ENCODE measurements at places on chromosomes 6 and 20.

DNA sequence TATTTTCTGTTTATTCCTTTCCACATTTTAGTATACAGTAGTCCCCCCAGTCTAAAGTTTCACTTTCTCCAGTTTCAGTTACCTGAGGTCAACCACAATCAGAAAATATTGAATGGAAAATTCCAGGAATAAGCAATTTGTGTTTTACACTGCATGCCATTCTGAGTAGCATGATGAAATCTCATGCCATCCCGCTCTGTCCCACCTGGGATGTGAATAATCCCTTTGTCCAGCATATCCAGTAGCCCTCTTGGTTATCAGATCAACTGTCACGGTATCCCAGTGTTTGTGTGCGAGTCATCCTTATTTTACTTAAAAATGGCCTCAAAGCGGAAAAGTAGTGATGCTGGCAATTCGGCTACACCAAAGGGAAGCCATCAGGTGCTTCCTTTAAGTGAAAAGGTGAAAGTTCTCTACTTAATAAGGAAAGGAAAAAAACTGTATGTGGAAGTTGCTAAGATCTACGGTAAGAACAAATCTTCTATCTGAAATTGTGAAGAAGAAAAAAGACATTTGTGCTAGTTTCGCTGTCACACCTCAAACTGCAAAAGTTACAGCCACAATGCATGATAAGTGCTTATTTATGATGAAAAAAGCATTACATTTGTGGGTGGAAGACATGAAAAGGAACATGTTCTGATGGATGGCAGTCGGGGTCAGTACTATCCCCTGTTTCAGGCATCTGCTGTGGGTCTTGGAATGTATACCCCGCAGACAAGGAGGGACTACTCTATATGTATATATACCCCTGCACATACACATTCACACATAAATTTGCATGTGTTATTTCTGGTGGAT is 11.3 kb downstream of the NOX3 start:
- DNase-seq: peak; percentile 22

- peak; percentile 63 for DNase-seq
These were observed 4.2 kb downstream of the MLN start for GRCh38 chr6:33799454-33800113.

GRCh38 chr20:59173938-59174491 is 10.4 kb downstream of the ZNF831 start:
- no peak for DNase-seq

DNA sequence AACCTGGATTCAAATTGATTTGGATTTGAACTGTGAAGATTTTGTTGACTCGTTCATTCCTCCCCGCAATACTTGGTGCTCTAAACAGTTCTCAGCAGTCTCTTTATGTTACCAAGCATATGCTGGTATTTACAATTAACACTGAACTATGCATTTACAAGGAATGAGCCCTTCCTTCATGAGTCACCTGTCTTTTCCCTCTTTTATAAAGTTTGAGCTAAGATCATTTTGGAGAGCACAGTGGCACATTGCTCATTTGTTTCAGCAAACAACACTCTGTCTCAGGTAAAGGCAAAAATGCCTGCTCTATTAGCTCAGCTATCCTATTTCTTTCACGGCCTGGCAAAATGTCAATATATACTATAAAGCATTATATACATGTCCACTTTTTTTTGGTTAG is 285.4 kb downstream of the PHACTR1 start:
- DNase-seq: no peak

DNA sequence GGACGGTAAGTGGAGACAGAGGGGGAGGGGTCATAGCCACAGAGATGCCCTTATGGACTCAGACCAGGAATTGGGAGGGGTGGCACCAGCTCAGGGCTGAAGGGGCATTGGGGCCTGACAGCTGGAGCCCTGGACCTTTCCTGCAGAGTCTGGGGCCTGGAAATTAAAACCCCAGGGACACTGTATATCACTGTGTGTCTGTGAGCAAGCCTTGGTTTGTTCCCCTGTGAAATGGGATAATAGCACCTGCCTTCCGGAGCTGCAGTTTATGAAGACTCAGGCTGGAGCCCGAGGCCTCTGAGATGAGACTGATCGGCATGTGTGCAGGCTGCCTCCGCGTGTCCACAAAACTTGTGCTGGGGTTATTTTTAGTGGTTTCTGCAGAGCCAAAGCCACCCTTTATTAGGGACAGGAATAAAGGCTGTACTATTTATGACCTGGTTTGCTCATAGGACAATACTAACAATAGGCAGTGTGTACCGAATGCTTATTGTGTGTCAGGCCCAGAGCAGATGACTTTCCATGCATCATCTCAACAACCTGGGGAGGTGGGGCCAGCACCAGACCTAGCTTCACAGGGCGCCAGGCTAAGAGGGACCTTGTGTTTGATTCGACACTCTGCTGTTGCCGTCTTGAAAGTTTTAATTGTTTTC is 22.6 kb downstream of the MYH7B start:
- no peak for DNase-seq

DNA sequence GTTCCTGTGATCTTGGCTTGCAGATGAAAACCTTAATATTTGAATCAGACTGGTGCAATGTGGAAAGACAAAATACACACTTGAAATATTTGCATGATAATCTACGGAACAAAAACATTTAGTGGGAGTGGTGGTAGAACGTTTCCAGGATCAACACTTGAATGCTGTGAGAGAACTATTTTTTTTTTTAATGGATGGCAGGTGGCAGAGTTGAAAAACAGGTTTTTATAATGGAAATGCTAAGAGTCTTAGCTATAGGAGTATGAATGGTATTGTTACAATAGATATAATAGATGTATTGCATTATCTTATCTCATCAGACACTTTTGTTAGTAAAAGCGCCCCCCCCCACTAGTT is 49.2 kb downstream of the CDKAL1 start:
- no peak for DNase-seq

GRCh38 chr6:74851596-74851995 is 354.3 kb downstream of the COL12A1 start:
- peak; percentile 86 for DNase-seq

DNA sequence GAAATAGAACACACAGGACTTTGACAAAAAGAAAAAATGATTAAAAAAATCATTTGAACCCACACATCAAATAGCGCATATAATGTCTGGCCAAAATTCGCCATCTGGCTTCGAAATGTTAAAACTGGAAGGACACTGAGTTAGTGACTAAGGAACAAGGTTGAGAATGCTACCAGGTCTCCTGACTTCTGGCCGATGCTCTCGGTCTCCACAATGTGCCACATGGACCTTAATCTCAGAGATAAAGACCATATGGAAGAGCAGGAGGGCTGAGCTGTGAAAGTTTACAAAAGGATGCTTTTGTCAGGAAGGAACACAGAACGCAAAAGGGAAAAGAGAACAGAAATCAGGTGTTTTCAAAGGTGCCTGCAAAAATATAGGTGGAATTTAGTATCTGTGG is 54.7 kb downstream of the FAXC start:
- no peak for DNase-seq

DNA sequence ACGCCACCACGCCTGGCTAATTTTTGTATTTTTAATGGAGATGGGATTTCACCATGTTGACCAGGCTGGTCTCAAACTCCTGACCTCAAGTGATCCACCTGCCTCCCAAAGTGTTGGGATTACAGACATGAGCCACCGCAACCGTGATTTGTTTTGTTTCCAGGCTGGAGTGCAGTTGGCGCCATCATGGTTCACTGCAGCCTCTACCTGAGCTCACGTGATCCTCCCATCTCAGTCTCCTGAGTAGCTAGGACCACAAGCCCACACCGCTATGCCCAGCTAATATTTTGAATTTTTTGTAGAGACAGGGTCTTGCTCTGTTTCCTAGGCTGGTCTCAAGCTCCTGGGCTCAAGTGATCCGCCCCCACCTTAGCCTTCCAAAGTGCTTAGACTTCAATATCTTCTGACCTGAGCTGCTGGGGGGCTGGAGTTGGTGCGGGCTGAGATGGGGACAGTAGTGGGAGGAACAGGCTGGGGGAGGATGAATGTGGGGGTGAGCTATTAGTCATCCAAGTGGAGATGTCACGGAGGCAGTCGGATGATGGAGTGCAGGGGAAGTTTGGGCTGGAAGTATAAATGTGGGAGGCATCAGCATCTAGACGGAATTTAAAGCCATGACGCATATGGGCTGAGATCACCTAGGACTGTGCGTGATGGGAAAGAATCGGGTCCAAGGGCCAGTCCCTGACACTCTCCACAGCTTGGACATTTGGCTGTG is 23.1 kb upstream of the ZMYND8 start:
- DNase-seq: peak; percentile 60

DNA sequence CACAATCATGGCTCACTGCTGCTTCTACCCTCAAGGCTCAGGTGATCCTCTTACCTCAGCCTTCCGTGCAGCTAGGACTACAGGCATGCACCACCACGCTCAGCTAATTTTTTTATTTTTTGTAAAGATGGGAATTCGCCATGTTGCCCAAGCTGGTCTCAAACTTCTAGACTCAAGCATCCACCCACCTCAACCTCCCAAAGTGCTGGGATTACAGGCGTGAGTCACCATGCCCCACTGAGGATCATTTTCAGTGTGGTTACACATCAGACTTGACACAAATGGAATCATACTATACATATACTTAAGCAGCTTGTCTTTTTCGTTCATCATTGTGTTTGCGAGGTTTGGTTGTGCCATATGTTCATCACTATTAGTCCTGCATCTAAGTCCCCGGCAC is 26.6 kb downstream of the ZC3H12D start:
- DNase-seq: no peak

- peak; percentile 15 for DNase-seq
These were observed 23.6 kb upstream of the WFDC2 start for GRCh38 chr20:45445805-45446562.

DNA sequence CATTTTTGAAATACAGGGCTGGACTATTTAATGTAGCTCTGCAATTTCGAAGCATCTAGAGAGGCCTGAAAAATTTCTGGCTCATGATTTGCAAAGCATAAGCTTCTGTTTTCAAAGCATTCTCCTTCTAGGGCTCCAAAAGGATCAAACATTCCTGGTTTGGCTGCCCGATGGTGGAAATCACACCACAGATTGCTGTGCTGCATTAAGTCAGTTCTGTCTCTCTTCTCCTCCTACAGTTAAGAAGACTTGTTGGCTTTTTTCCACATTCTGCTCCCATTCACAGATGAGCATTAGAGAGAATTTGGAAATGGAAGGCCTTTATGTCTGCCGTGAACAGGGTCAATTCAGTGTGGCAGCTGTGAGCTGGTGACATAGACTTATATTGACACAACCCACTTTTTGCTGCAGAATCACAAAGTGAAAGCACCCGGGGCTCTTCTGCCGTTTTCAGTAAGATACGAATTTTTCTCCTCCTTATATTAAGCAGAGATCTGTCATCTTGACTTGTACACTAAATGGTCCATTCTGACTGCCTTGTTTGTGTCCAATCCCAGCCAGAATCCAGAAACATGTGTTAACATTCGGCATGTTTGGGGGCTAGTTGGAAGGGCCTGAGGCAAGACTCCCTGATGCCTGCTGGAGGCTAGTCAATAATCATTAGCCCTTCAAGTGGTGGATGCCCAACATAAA is 330.8 kb upstream of the DEFB112 start:
- DNase-seq: peak; percentile 1

GRCh38 chr6:2589171-2589661 is 161.5 kb downstream of the MYLK4 start:
- no peak for DNase-seq

- peak; percentile 38 for DNase-seq
These were observed 83.2 kb upstream of the OGFRL1 start for GRCh38 chr6:71205336-71205956.

DNA sequence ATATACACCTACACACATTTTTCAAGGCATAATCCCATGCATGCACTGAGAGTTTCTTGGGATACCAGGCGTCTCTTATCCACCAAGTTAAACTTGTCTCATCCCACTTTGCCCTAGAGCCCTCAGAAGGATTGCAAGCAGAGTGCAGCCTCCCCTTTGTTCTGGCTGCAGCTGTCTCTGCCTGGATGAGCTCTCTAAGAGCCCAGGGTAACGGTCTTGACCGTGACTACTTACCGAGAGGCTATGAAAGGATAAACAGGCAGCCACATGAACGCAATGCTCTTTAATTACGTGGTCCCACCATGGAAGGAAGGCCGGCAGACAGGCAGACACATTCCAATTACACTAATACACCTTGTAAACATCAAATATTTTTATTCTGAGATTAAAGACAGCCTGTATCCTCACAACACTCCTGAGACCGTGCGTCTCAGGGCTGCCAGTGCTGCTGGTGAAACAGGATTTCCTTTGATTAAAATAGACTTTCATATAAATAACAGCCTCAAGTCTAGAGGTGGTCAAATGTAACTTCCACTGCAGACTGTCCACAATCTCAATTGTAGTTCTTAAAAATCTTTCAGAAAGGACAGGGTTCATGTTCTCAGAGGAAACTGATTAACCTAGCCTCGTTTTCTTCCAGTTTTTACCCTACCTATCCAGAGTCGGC is 210.0 kb upstream of the PRDM1 start:
- DNase-seq: no peak

GRCh38 chr6:7566107-7566506 is 23.9 kb upstream of the SNRNP48 start:
- DNase-seq: peak; percentile 52

DNA sequence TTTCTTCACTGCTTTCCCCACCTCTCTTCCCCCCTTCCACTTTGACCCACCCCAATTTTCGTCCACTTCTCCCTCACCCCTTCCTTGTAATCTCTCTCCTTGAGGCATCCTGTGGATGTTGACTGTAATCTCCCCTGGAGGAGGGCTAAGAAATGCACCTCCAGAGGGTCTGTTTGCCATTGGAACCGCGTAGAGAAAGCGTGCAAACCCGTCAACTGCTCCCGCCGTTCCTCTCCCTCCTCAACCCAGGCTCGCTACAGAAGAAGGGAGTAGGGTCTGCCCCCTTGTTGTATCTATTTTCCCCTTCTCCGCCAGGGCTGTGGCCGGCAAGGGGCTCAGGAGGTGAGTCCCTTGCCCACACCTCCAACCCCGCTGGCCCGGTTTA is 502 bp upstream of the HTR1E start:
- no peak for DNase-seq

- DNase-seq: no peak
These were observed 10.3 kb upstream of the R3HDML start for GRCh38 chr20:44326391-44327159.

- DNase-seq: peak; percentile 95
These were observed 132.9 kb upstream of the THBS2 start for GRCh38 chr6:169386411-169387057.

- DNase-seq: no peak
These were observed 9.6 kb upstream of the CHRNA4 start for GRCh38 chr20:63370618-63371187.

- DNase-seq: no peak
These were observed 41.1 kb upstream of the SLCO4A1 start for GRCh38 chr20:62601172-62601571.

DNA sequence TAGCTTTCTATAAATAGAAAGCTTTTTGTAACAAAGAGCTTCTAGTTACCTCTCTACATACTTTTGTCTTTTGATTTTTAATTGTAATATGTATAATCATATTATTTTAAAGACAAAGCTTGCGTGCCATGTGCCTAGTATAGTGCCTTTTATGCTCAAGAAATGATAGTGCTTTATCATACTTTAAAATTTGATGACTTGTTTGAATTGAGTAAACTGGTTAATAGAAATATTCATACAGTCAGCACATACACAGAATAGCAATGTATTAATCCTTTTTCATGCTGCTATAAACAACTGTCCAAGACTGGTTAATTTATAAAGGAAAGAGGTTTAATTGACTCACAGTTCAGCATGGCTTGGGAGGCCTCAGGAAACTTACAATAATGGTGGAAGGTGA is 313.0 kb downstream of the FRK start:
- no peak for DNase-seq
